CMK (cell line): ENCODE measurements at places on chromosomes 3 and 15.

GRCh38 chr3:149227591-149228268 is 6.1 kb upstream of the CP start:
- DNase-seq, result no peak

GRCh38 chr3:50620820-50621219 is 3.9 kb downstream of the MAPKAPK3 start:
- DNase-seq, result no peak

GRCh38 chr3:56196700-56197099 is 271.6 kb downstream of the ERC2 start:
- DNase-seq, result no peak

GRCh38 chr15:96435022-96435421 is 104.5 kb downstream of the NR2F2 start:
- no peak for DNase-seq

- no peak for DNase-seq
Observed at GRCh38 chr3:28151207-28151550, 90.2 kb upstream of the CMC1 start.

GRCh38 chr15:36903922-36904556 is 196.3 kb downstream of the MEIS2 start:
- DNase-seq, result no peak

DNA sequence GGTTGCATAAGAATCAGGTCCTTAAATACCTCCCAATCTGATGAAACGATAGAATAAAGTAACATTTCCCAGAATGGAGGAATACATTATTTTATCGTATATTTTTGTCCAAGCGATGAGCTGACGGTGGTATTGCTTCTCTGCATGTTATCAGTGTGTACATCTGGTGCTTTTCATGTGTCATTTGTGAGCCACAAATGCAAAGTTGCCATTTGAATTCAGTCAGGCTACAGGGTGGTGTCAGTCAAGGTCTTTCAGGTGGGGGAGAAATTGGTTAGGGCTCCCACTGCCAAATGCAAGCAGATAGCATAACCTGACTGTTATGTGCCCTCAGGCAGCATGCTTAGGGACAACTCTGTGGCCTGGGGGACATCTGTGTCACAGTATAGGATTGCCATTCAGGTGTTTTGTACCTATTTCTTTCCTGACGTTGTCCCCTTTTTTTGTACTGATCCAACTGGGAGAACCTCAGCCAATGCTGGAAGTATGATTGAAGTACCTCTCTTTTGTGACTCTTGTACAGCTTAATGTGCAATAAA is 26.5 kb upstream of the TIMP4 start:
- DNase-seq, result no peak
